NCI-H526 treated with DMSO at 0.1 percent for 48 hours (cell line): ENCODE measurements at places on chromosomes 7 and 10.

DNA sequence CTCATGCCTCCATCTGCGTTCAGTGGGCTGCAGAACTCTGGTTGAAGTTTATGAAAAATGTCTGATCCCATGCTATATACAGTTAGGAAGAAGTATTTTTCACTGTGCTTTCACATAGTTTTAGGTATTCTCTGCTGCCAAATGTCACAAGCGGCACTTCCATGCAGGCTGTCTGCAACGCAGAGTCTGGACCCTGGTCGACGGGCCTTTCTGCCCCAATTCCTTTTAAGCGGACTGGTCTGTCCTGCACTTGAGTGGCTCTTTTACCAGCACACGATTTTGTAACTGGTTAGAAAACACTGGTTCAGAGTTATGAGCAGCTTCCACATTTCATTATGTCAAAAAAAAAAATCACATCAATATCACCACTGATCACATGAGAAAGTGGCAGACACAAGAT is 143.0 kb downstream of the DIP2C start:
- DNase-seq, result no peak

- no peak for DNase-seq
Observed at GRCh38 chr10:15482156-15482555, 111.1 kb upstream of the FAM171A1 start.

DNA sequence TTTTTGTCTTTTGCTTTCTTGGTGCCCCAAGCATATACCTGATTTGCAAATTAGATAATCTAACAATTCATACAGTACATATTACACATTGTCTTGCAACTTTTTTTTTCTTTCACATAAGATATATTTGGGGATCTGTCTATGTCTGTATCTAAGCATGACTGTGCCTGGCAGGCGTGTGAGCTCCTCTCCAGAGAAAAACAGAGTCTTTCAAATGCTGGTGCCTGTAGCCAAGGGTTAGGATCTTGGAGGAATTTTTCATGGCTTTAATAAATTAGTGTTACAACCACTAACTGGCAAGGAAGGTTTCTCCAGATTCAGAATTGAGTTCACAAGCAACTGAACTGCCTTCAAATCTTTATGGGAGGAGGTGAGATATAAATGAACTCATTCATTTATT is 14.8 kb upstream of the SLF2 start:
- peak; percentile 19 for DNase-seq

- DNase-seq, result no peak
Observed at GRCh38 chr10:128540781-128541761, 414.8 kb upstream of the MKI67 start.

DNA sequence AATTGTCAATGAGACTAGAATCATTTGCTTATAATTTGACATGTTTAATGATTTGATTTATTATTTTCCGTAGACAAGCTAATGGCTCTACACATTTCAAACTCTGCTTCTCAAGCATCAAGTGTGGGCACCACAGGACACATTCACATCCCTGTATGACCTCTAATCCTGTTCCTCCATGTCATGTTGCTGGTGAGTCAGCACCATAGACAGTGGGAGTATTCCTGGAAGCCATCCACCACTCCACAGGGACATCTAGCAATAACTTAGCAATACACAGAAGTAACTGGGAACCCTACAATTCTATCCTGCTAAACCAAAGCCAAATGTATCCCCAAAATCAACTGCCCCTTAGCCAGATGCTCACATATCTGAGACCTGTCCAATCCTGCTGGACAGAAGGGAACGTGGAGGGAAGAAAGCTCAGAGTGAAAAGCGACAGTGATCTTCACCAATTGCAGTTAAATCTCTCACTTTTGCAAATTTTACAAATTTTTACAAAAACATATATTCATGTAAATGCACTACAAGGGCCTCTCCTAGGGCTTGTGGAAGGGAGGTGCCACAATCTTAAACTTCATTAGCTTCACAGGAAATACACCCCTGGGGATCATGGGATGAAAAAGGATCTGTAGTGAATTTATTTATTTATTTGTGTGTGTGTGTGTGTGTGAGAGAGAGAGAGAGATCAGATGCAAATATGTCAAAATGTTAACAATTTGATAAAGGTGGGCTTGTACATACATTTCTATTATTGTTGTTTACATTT is 126.5 kb downstream of the GFRA1 start:
- no peak for DNase-seq

DNA sequence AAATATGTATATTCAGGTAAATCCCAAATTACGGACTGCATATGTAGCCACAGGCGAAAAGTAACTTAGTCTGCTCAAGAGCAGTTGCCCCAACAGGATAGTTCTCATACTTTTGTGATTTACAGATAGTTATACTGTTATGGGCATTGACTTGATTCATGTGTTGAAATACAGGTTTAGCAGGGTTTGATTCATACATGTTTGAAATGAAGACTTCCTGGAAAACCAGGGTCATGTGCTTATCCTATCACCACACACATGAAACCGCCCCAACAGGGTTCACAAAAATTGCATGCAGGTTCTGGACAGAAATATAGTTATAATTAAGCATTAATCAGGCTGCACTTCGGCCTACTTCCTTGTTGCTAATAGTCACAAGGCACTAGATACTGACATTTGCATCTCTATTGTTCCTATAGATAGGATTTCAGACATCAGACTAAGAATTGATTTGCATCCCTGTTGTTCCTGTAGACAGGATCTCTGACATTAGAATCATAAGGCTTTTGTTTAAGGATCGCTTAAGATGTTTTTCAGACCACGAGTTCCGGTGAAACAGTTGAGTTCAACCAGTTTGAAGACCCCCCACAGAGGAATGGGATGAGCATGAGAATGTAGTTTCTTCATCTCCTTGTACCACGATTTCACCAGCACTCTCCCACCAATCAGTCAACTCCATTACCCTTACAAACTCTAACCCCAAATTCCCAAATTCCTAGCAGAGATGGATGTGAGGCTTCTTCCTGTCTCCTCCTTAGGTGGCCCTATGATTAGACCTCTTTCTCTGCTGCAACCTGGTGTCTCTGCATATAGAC is 2.0 kb upstream of the ZNF398 start:
- peak; percentile 88 for DNase-seq
